ENCODE measurements at places on chromosomes 5 and 9.
A peak's percentile ranks its signal among the peaks of the same experiment; 100 is the strongest.

DNA sequence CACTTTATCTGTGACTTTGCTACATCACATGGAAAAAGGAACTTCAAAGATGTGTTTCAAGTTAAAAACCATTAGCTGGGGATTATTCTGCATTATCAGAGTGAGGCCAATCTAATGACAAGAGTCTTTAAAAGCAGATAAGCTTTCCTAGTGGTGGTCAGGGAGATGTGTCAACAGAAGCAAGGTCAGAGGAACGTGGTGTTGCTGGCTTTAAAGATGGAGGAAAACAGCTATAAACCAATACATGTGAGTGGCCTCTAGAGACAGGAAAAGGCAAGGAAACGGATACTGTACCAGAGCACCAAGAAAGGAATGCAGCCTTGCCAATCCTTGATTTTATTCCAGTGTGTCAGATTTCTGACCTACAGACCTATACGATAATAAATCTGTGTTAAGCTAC is 204.2 kb downstream of the TAF11L14 start:
- DNase-seq, result peak; percentile 9

GRCh38 chr5:114153833-114154232 is 208.0 kb upstream of the KCNN2 start:
- no peak for DNase-seq

DNA sequence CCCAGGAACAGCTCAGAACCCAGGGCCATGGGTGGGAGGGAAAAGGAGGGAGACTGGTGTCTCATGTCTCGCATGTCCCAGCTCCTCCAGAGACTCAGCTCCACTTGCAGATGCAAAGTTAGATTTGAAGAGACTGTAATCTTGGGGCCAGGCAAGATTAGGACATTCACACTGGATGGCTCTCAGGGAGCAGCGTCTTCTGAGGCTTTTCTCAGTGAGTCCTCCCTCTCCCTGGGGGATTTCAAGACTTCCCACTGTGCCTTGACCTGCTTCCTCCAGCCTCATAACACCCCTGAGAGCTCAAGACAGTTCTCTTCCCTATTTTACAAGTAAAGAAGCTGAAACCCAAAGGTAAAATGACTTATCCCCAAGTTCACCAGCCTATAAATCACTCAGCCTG is 10.5 kb upstream of the TCOF1 start:
- DNase-seq, result no peak

DNA sequence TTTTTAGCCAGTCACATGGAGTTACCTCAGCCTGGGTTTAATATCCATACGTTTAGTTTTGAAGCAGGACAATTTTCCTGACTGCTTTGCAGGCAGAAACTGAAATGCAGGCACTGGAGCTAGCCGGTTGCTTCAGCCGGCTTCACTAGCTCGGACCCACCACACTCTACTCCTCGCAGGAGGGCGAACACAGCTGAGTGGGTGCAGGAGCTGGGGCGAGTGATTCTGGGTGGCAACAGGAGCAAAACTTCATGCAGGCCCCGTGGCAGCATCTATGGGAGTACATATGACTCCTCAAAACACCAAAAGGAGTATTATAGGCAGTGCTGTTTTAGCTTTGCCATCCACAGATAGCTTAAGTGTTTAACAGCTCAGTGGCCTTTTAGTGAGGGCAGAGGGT is 1211.8 kb upstream of the NUDT12 start:
- no peak for DNase-seq

DNA sequence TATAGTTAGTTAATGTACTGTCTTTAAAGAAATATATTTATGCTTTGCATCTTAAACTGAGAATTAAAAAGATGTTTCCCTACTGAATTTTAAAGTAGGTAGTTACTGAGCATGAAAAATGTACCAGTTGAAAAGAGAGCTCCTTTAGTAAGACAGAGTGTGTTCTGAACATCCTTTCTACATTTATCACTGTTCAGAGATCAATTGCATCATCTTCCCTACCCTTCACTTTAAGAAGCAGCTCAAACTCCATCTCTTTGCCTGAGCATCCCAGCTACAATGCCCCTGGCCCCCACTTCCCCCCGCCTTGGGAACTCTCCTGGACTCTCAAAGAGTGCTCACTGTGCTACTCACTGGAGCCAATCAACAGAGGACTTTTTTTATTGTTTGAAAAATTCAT is 164.7 kb downstream of the GNAQ start:
- no peak for DNase-seq

- DNase-seq, result no peak
Measured at GRCh38 chr5:6838736-6839135, 125.5 kb downstream of the TENT4A start.

- DNase-seq, result no peak
Measured at GRCh38 chr5:91293131-91293530, 90.0 kb downstream of the ARRDC3 start.

DNA sequence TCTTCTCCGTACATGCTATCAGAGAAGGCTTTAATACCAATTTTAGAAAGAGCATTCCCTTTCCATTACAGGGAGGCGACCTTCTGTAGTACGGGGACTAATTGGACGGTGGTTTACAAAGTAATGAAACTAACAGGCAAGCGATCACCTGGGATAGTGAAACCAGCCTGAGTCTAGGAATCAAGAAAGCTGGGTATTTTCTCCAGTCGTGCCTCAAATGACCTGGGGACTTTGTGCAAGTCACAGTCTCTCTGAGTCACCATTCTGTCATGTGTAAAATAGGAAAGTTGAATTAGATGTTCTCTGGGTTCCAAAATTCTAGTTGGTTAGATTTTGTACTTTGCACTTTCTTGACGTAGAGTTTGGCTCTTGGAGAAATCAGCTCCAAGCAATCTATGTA is 22.7 kb upstream of the SSBP2 start:
- no peak for DNase-seq

DNA sequence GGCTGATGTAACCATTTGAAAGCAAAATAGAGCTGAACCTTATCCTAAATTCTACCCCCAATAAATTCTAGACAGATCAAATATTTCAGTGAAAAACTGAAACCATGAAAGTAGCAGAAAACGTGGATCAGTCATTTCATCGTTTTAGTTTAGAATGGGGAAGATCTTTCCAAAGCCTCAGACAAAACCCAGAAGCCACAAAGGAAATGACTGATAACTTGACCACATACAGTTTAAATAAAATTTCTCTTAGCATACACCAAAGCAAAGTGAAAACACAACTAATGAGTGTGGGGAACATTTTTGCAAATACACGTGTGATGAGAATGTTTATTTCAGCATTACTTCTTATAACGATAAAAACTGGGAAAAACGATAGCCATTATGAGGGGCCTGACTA is 284.8 kb downstream of the ADGRV1 start:
- DNase-seq, result no peak

DNA sequence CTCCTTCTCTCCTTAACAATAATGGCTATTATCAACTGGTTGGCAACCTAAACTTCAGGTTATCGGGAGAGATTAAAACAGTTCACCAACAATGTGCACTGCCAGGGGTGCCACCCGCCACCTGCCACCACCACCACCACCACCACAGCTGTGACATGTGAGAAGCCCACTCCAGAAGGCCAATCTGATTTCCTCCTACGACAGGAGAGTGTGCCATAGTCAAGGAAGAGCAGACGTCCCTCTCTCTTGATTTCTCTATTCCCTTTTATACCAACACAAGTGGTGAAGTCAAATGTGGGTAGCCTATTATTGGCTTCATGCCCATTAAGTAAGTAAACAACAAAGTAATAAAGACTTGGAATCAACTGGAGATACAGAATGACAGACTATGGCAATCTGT is 22.4 kb downstream of the GNAQ start:
- no peak for DNase-seq

DNA sequence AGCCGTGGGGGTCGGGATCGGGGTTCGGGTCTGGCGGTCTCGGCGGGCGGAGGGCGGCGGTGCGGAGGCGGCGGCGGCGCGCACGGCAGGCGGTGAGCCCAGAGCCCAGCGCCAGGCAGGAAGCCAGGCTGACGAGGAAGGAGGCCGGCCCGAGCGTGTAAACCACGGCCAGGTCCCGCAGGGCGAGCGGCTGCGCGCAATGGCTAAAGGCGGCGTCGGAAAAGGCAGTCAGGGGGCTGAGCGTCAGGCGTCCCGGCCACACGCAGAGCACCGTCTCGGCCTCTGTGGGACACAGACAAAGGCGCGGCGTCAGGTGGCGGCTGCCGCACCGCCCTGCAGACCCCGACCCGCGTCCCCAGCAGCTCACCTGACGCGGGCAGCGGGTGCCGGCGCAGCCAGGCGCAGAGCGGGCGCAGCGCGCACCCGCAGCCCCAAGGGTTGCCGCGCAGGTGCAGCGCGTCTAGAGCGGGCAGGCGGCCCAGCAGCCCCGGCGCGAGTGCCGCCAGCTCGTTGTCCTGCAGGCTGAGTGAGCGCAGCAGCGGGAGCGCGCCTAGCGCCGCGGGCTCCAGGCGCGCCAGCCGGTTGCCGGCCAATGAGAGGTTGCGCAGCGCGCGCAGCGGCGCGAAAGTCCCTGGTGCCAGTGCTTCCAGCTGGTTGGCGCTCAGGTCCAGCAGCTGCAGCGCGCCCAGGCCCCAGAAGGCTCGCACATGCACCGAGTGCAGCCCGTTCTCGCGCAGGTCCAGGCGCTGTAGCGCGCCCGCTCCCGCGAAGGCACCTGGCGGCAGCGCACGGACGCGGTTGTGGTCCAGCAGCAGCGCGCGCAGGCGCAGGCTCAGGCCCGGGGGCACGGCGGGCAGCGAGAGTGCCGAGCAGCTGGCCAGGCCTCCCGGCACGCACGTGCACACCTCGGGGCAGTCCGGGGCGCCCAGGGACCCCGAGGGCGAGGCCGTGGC is 671 bp downstream of the LRRC26 start:
- peak; percentile 54 for DNase-seq

GRCh38 chr5:116778032-116778431 is 203.4 kb upstream of the SEMA6A start:
- DNase-seq, result peak; percentile 60

- no peak for DNase-seq
Measured at GRCh38 chr9:15541872-15542271, 11.0 kb upstream of the CCDC171 start.

GRCh38 chr9:93633492-93634221 is 57.3 kb downstream of the PHF2 start:
- DNase-seq, result no peak

GRCh38 chr5:180623411-180623834 is 26.0 kb downstream of the FLT4 start:
- DNase-seq, result no peak

DNA sequence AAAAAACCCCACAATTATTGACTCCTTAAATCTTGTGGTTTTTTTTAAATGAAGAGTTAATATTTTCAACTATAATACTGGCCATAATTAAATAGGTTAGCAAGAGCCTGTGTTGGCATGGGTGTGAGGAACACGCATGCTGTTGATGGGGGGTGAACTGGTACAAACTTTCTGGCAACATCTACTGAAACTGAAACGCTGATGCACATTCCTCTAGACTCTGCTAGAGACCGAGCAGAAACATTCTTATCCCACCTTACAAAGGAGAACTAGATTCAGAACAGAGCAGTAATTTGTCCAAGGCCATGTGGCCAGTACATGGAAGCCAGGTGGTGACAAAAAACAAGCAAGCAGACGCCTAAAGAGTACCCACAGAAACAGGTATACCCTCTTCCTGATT is 2.4 kb downstream of the BICD2 start:
- DNase-seq, result no peak

DNA sequence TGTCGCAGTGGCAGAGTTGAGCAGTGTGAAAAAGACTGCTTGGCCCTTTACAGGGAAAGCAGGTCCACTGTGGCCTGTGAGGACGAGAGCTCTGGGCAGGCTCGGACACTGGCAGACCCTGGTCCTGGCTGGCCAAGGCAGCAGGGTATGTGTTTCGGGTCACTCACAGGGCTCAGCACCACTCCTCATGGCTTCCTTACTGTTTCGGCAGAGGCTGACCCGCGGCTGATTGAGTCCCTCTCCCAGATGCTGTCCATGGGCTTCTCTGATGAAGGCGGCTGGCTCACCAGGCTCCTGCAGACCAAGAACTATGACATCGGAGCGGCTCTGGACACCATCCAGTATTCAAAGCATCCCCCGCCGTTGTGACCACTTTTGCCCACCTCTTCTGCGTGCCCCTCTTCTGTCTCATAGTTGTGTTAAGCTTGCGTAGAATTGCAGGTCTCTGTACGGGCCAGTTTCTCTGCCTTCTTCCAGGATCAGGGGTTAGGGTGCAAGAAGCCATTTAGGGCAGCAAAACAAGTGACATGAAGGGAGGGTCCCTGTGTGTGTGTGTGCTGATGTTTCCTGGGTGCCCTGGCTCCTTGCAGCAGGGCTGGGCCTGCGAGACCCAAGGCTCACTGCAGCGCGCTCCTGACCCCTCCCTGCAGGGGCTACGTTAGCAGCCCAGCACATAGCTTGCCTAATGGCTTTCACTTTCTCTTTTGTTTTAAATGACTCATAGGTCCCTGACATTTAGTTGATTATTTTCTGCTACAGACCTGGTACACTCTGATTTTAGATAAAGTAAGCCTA is 15.7 kb downstream of the SQSTM1 start:
- DNase-seq, result no peak

GRCh38 chr5:68673106-68673822 is 420.6 kb upstream of the SLC30A5 start:
- DNase-seq, result no peak

GRCh38 chr9:95307538-95307937 is 10.0 kb downstream of the FANCC start:
- no peak for DNase-seq

- no peak for DNase-seq
Measured at GRCh38 chr9:99850736-99851499, 29.2 kb downstream of the NR4A3 start.
